ENCODE measurements at places on chromosomes 16 and 17.

DNA sequence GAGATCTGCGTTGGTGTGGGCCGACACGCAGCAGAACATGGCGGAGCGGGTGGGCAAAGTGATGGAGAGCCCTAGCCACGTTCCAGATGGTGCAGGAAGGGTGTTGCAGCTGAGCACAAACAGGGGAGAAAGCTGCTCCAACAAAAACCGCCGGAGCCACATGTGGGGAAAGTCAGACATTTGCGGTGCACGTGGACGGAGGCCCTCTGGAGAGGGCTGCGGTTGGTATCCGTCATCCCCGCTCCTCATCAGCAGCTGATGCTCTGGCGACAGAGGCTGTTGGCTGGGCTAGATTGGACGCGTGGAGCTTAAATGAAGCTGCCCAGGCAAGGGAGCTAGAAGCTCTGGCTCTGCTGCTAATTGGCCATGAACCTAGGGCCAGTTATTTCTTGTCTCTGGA, 43.5 kb upstream of the ADCY9 start:
- no peak for DNase-seq

DNA sequence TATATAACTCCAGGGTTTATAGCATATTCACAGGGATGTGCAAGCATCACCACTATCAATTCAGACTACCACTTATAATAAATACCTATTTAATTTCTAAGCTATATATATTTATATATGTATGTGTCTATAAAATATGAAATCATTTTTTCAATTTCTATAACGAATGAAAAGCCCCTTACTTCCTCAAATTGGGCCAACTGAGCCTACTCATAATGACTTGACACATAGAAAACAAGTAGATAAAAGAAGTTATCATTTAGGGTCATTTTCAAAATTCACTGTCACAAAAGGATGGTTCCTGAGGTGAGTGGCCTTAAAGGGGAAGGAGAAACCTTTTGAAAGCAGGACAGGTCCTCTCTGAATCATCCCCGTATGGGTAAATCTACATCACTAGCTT, 114.1 kb downstream of the ADCY9 start:
- DNase-seq: no peak

- DNase-seq: no peak
Observed at GRCh38 chr17:74361230-74362068, at the start of gene BTBD17. Gene BTBD17 (minus strand): TSS chr17:74361868. CDS start chr17:74361819, 49 bp downstream.

- DNase-seq: no peak
Observed at GRCh38 chr16:62602790-62603189, 566.6 kb upstream of the CDH8 start.

DNA sequence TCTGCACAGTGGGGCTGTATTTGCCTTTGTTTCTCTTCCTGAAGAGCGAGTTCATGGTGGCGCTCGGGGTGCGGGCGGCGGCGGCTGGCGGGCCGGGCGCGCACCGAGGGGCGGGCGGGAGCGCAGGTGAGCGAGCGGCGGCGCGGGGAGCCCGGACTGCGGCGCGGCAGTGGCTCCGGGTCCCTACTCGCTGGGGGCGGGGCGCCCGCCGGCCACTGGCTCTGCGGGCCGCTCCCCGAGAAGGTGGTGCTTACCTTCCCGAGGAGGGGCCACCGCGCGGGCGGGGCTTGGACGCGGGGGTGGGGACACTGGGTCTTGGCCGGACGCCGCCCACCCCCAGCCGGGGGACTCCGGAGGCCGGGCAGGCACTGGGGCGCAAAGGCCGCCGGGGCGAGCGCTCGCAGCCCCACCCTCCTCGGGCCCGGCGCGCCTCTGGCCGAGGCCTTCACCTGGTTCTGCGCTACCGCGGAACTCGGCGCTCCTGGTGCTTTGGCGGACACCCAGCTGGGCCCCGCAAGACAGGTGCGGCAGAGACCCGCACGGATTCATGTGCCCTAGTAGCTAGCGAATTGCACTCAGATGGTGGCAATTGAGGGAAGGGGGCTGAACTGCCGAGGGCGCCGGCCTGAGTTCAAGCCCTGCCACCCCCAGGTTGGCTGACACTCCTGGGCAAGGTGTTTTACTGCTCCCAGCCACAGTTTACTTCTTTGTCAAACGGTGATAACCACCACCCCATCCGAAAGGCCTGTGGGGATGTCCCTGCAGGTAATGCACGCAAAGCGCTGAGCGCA, at the start of gene PPL:
Gene PPL (minus strand): TSS at position 158 of the 791 bp plus-strand sequence. CDS start 103 bp downstream, at position 55.
- peak; percentile 100 for DNase-seq

DNA sequence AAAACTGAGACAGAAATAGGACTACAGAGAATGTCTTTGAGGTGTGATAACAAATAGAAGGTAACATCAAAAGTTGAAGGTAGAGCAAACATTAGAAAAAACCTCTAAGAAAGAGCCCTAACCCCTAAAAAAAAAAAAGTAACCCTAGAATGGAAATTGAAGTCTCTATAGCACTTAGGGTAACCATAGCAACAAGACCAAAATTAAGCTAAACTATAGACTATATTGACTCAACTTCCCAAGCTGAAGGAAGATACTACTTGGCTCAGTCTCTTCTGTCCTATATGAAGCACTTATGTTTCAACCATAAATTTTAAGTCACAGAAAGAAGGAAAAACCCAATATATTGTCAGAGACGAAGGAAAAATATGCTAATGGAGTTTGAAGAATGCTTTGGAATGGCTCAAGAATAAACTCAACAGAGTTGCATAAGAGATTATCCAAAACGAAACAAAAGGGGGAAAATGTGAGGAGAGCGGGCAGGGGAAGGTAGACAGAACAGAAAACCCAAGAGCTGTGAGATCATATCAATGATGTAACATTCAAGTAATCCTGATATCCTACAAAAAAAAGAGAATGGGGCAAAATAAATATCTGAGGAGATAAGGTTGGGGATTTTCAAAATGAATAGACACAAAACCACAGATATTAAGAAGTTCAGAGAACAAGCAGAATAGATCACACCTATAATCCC, 88.4 kb downstream of the USP32 start:
- DNase-seq: no peak
